ENCODE measurements at places on chromosomes 1 and 21. TPM values are rescaled to one million over a fixed set of nuclear protein-coding genes. Genes with fewer than 3 reads are reported as not detected.

Gene VCAM1
- 33.5 TPM for polyA plus RNA-seq

Gene SELENBP1
- polyA plus RNA-seq, result 55.9 TPM

Gene SLC30A7
- polyA plus RNA-seq, result 15.4 TPM

Gene HSPA6
- 0.33 TPM for polyA plus RNA-seq

Gene DENND2C
- 3.5 TPM for polyA plus RNA-seq

Gene TTC39A
- polyA plus RNA-seq, result 7.7 TPM

Data from renal cortex interstitium (tissue), 15 donors.